ENCODE measurements at places on chromosomes 6 and 20.

DNA sequence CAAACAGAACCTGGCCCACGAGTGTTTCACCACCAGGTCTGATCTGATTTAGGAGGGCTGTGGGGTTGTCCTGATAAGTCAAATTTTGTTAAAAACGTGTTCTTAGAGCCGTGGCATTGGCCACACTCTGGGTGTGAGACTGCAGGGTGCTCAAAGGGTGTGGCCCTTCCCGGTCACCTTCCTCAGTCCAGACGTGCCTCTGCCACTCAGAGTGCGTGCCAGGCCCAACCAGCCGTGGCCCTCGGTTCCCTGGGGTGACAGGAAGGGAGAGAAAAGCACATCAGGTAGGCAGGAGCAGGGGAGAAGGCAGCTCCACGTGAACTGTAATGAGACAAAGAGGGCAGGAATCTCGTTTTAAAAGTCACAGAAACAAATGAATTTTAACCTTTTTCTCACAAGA, 115.4 kb downstream of the FAM120B start:
- DNase-seq: no peak

DNA sequence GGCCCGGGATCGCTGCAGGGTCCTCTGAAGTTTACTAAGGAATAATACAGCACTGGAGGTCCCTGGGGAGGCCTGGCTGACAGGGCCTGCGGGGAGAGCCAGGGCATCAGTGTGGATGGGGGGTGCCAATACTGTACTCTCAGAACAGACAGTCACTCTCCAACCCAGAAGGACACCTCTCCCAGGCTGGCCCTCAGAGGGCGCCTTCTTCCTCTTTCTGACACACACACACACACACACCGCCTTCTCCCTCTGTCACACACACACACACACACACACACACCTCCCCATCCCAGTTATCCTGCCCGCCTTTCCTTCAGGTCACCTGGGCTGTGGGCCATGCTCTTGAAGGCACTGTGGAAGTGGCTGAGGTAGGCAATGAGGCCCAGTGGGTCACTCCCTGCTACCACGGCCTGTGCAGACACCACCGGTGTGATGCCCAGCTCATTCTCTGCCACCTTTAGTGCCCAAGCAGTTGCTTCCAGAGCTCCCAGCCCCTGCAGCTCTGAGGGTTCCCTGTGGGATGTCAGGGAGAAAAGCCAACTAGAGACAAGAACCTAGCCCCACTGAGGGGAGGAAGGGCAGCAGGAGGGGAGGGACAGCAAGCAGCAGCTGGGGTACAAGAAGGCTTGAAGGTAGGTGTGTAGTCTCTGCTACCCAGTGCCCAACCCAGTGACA, 7.5 kb downstream of the SMPD2 start:
- DNase-seq: no peak

DNA sequence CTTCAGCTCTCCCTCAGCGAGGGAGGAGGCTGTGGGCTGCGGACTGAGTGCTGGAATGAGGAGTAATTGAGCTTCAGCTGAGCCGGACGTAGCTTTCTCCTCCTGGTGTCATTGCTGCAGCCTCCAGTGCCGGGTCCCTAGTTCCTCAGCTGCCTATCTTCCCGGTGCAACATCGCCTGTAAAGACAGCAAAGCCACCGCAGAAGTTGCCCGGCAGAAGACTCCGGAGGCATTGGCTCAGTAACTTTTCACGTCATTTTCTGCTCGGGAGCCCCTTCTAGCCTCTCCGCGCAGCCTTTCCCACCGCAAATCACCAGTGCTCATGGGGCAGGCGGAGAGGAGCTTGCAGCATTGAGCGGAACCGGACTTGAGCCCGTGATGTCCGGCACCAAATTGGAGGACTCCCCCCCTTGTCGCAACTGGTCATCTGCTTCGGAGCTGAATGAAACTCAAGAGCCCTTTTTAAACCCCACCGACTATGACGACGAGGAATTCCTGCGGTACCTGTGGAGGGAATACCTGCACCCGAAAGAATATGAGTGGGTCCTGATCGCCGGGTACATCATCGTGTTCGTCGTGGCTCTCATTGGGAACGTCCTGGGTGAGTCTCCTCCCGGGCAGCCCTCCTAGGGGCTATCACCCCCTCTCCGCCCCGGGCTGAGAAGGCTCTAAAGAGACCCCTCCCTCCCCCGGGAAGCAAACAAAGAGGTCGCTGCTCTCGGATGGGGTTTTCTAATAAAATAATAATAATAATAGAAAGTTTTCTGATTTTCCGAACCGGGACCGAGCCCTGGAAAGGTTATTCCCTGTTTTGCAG, at the start of gene HCRTR2:
Gene HCRTR2 (plus strand): TSS at position 305 of the 816 bp plus-strand sequence. CDS start 73 bp downstream, at position 378.
- DNase-seq: no peak

DNA sequence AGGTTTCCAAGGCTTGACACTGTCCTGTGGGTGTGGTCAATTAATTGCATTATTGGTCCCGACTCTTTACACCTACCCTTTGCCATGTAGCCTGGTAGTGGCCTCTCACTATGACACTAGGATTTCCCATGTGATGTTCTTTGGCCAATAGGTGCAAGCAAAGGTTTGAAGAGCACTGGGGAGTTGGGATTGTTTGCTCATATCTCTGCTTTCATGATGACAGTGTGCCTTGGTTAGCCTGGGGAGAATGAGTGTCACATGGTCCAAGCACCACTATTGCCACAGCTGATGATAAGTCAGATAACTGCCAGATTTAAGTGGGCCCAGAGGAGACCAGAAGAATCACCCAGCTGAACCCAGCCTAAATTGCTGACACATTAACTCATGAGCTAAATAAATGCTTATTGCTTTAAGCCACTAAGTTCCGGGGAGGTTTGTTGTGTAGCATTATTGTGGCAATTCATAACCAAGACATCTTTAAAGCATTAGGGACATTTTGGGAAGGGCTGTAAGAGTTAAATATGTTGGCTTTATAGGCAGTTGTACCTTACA, 17.2 kb upstream of the SCP2D1 start:
- DNase-seq: no peak

GRCh38 chr6:93624408-93624807, 205.0 kb upstream of the EPHA7 start:
- no peak for DNase-seq

- no peak for DNase-seq
These were observed 129.8 kb upstream of the TIAM2 start for GRCh38 chr6:154865291-154865690.

DNA sequence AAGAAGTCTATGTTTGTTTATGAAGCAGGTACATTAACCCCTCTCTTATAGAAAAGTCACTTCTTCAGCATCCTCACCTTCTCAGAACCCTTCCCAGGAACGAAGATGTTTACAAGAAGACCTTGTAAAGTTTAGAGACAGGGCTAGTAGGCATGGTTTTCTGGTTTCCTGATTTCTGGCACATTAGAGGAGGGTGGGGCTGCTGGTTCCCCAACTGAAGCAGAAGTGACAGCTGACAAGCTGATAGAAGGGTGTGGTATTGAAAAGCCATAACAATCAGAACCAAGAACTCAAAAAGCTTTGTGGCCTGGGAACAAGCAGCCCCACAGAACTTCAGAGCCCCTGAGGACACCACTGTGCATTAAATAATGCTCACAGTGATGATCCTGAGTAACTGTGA, 91.2 kb downstream of the RTN4IP1 start:
- no peak for DNase-seq
